ENCODE measurements at places on chromosomes 12 and 14.

DNA sequence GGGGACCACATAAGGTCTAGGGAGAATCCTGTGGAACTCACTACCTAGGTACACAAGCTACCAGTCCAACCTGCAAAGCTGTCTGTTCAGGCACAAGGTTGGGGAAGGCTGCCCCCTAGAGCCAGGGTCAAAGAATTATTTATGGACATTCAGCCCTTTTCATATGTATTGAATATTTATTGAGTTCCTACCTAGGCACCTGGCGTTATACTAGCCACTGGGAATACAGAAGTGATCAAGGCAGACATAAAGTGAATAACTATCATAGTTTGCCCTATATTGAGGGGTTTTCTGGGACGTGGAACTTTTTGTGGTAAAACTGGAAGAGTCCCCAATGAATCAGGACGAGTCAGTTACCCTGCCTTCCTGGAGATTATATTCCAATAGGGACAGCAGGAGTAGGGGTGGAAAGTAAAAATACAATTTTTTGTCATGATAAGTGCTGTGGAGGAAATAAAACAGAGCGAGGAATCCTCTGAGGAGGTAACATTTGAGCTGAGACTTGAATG lies 5.8 kb upstream of the SLC48A1 start:
- no peak for DNase-seq

DNA sequence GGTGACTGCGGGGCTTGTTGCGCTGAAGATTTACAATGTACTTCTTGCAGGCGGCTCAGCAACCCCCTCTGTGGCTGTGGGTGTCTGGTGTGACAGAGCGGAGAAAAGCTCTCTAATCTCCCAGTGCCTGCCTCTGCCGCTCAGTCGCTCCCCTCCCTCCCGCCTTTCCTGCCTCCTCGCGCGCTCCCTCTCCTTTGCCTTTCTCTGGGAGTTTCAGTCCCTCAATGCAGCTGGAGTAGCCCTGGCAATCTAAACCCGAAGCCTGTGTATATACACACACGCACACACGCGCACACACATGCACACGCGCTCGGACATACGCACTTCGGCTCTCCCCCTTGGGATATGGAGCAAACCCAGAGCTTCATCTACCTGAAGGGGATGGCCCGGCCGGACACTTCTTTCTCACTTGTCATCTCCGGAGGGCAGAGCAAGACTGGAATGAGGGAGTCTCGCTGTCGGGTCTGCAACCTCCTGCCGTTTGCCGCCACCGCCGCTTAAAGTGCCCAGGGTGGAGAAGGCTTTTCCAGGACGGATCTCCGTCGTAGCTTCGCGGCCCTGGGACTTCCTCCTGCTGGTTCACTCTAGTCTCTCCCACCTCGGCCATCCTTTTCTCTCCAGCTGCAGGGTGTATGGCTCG lies 599 bp upstream of the TRHDE start:
- no peak for DNase-seq

DNA sequence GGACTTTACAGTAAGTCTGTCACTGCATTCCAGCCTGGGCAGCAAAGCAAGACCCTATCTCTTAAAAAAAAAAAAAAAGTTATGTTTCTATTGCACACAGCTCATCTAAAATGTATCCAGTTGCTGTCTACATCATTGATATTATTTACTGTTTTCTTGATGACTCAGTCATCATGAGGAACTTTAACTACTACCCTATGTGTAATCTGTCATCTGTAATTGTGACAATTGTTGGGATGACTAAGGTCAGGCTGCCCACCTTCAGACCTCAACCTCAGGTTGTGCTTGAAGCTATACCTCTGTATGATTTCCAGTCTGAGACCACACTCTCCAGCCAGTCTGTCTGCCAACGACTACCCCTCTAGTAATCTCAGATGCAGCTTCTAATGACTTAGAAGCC lies 15.3 kb downstream of the PPP1R13B start:
- no peak for DNase-seq

DNA sequence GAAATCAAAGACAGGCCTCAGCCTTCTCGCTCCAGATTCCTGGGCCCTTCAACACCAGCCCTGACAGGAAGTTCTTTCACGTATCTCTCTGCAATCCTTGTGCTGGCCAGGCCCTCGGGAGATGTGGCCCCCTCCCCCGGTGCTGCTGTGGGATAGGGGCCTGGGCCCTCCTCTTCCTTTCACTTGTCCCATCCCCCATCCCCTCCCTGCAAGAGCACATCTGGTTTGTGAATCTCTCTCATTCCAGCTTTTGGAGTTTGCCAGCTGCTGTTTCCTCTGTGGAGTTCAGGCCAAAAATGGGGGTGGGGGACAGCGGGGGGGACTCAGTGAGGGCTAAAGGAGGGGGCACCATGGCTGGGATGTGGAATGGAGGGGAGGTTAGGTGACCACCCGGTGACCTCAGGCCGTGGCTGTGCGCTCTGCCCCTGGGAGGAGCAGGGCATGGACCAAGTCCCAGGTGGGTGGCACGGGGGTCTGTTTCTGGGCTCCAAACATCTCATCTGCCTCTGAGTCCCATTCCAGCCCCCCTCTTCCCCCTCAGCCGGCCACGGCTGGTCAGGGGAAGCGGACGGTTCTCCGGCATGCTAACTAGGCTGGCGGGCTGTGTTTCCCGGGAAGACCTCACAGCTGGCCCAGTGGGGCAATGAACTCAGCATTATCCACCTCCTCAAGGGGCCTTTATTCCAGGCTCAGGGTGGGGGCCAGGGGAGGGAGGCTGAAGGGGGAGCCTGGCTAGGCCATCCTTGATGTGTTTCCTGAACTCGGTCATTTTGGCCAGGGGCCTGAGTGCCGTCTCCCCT lies 7.4 kb downstream of the LRP1 start:
- DNase-seq = no peak

Measured in NCI-H446 treated with DMSO at 0.1 percent for 48 hours (cell line).